ENCODE measurements at places on chromosomes 7 and 10. TPM values are rescaled to one million over a fixed set of nuclear protein-coding genes. Genes with fewer than 3 reads are reported as not detected.

The SKIDA1 gene
- total RNA-seq: 8.8 TPM

The LRIT2 gene
- total RNA-seq: not detected

The LIPK gene
- not detected for total RNA-seq

The TAS2R5 gene
- 10.6 TPM for total RNA-seq

The NUTM2E gene
- total RNA-seq: 0.45 TPM

The RPEL1 gene
- total RNA-seq: not detected

The HMX2 gene
- not detected for total RNA-seq

The SLC26A3 gene
- 0.54 TPM for total RNA-seq

The ODAD2 gene
- 6.6 TPM for total RNA-seq

The SLC29A4 gene
- 22.6 TPM for total RNA-seq

The ZPBP gene
- total RNA-seq: not detected

The GSTO2 gene
- 2.2 TPM for total RNA-seq

The OR6B1 gene
- total RNA-seq: not detected

The CRPPA gene
- 7.5 TPM for total RNA-seq

The GIMAP6 gene
- total RNA-seq: 4.5 TPM

The STX1A gene
- total RNA-seq: 43.0 TPM

The RPP38 gene
- 5.9 TPM for total RNA-seq

The C10orf71 gene
- total RNA-seq: not detected

The VWDE gene
- total RNA-seq: 7.2 TPM

The ADCY1 gene
- total RNA-seq: 93.5 TPM

The CFAP70 gene
- total RNA-seq: 3.6 TPM

The ASIC3 gene
- total RNA-seq: 1.6 TPM

The CHN2 gene
- 36.4 TPM for total RNA-seq

The LHFPL3 gene
- 33.5 TPM for total RNA-seq
